ENCODE measurements at places on chromosomes 1 and 21.

DNA sequence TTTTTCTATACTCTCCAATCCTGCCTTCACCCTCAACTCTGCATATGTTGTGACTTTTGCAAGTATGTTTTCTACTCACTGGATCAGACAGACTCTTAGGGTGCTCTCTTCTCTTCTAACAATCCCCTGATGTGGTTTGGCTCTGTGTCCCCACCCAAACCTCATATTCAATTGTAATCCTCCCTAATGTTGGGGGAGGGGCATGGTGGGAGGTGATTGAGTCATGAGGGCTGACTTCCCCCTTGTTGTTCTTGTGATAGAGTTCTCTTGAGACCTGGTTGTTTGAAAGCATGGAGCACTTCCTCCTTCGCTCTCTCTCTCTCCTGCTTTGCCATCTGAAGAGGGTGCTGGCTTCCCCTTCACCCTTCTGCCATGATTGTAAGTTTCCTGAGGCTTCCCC lies 148.9 kb upstream of the IGSF21 start:
- DNase-seq = no peak

DNA sequence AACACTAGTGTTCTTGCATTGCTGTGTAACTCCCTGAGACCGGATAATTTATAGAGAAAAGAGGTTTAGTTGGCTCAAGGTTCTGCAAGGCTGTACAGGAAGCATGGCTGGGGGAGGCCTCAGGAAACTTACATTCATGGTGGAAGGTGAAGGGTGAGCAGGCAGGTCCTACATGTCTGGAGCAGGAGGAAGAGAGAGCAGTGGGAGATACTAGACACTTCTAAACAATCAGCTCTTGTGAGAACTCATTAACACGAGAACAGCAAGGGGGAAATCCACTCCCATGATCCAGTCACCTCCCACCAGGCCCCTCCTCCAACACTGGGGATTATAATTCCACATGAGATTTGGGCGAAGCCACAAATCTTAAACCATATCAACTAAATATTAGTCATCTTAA lies 30.1 kb downstream of the RNF2 start:
- no peak for DNase-seq

- no peak for DNase-seq
Observed at GRCh38 chr21:42892582-42892930, 553 bp upstream of the NDUFV3 start.

DNA sequence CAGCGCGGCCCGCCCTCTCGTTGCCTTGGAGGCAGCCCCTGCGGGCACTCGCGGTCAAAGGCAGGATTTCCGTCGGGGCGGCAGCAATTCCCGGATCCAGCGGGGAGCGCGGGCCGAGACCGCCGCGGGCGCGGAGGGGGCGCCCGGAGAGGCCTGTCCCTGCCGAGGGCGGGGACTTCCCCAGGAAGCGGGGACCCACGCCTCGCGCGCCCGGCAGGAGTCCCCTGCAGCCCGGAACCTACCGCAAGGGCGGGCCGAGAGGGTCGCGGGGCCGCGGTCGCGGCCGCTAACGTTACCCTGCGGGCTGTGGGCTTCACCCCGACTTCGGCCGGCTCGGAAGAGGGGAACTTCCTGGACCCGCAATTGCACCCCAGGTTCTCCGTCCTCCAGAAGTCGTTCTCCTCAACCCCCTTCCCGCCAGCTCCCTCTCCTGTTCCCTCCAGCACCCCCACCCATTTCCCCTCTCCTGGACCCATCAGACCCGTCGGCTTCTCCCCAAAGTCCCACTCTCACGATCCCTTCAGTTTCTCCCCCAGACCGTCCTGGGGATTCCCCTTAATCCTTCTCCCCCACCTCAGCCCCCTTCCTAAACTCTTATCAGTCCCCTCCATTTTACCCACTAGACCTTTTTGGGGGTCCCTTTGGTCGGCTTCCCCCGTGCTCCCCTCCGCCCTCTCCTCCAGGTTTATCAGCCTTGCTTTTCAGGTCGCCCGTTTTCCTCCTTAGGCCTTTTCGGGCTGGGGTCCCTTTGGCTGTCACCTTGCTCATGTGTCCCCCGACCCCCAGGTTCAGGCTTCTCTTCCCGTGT lies 604 bp downstream of the FGR start:
- DNase-seq = peak; percentile 74

GRCh38 chr1:29469457-29469856 lies 233.1 kb downstream of the PTPRU start:
- peak; percentile 76 for DNase-seq

- no peak for DNase-seq
Observed at GRCh38 chr1:208166340-208167138, 77.6 kb downstream of the PLXNA2 start.

GRCh38 chr1:229058111-229058561 lies 212.8 kb upstream of the RAB4A start:
- DNase-seq = no peak

DNA sequence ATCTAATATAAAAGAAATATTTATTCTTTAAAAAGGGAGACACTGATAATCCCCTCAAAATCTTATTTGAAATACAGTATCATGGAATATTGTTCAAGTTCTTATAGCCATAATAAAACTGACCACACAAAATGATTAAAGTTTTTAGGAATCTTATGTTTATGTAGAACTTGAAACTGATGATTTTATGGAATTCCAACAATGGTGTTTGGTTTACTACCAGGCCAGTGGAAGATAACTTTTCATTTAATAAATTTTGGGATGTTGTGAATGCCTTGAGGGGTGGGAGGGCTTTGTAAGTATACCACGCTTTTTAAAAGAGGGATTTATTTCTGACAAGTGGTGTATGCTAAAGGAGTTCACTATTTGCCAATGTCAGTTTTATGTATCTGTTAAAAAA lies 87.7 kb downstream of the RAB3GAP2 start:
- DNase-seq = no peak

DNA sequence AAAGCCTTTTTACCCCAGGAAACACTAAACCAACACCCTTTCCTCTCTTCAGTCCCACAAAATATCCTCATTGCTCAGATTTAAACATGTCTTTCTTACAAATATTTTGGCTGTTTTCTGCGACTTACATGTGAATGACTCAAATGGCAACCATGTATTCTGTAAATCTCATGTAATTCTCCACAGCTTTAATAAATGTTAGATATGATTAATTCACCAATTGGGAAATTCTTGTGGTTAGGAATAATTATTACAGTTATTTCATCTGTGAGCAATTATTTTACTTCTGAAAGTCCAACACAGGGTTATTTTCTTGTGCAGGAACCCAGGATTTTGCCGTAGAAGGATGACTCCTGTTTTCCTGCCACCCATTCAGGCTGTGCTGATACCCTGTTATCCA lies 431.5 kb downstream of the LMO4 start:
- DNase-seq = no peak

DNA sequence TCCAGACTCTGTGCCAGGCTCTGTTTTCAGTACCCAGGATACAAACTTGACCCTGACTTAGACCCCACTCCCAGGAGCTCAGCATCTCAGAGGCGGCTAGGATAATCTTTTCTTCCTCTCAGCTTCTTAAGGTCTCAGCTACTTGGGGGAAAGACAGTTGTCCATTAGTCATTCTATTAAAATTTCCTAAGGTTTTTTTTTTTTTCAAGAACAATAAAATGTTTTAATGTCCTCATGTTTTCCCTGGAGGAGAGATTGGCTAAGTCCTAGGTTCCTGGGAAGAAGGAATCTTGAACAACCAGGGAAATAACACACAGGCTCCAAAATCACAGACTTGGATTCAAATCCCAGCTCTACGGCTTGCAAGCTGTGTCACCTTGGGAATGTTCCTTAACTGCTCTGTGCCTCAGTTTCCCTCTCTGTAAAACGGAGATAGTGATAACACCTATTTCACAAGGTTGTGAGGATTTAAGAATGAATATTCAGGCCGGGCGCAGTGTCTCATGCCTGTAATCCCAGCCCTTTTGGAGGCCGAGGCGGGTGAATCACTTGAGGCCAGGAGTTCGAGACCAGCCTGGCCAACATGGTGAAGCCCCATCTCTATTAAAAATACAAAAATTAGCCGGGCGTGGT lies 33.0 kb downstream of the CDK18 start:
- DNase-seq = no peak

DNA sequence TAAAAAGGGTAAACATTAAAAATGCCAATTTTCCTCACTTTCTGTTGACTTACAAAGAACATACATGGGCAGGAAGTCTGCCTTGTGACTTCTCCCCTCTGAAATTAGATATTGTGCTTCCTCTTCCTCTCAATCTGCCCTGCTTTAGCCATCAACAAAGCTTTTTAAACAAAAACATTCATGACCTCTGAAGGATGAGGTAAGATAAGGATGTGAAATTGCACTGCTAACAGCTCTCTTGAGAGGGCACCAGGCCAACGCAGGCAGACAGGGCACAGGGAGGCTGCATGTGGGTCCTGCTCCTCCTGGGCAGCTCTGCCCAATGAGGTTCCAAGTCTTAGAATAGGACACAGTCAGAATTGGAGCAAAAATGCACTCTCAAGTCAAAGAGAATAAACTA lies 62.1 kb downstream of the DEGS1 start:
- DNase-seq = peak; percentile 28

DNA sequence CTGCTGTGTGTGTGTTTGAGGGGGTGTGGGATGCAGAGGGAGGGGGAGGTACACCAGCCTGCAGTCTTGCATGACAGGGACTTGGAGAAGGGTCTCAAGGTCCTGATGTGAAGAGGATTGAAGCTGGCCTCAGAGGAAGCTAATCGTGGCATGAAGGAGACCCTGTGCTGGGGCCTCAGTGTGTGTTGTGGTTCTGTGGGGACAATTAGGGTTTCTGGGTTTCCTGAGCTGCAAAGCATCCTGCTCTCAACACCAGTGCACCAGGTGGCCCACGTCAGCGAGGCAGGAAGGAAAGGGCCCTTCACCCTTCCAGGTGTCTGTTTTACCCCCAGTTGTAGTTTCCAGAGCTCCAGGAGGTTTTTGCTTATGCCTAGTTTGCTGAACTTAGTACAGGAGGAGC lies 52.8 kb downstream of the TENT5C start:
- no peak for DNase-seq

DNA sequence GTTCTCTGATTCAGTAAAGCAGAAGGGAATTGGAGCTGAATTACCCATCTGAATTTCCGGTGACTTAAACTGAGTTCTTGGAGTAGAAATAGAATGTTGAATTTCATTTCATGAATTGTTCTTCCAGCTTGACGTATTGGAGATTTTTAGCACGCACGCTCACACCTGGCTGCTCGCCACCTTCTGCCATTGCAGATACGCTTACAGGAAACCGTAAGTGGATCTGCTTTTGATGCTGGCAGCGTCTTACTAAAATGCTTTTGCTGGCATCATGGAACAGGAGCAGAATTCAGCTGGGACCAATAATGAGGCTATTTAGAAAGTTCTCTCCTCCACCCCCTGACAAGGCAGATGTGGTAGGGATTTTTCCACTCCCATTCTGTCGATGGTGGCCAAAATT lies 17.7 kb upstream of the ELAVL4 start:
- no peak for DNase-seq

DNA sequence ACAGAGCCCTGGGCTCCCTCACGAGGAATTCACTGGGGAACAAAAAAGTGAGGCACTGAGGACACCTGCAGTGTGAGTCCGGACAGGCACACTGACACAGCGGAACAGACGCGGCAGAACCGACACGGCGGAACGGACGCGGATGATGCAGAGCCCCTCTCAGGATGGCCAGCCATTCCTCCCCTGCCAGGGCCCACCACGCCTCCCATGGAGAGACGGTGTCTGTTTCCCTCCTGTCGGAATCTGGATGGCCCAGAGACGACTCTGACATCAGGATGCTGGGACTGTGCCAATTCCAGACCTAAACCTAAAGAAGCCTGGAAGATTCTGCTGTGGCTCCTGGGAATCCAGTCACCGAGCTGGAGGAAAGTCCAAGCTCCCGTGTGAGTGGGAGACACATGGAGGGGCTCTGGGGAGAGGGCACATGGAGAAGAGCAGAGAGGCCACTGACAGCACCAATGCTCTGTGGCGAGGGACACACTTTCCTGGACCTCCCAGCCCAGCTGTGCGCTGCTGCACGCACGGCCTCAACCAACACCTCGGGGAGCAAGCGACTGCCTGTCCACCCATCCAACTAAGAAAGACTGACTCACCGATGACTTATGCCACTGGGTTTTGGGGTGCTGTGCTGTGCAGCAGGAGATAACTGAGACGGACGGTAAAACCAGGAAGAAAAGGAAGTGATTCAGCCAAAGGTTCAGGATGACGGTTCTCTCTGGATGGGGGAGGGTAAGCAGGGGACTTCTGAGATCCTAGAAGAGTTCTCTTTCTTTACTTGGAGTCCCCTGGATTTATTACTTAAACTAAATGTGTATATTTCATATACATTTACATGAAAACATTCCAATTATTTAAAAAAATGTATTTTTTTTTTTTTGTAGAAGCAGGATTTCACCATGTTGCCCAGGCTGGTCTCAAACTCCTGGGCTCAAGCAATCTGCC lies 23.3 kb downstream of the ZBTB17 start:
- DNase-seq = no peak

DNA sequence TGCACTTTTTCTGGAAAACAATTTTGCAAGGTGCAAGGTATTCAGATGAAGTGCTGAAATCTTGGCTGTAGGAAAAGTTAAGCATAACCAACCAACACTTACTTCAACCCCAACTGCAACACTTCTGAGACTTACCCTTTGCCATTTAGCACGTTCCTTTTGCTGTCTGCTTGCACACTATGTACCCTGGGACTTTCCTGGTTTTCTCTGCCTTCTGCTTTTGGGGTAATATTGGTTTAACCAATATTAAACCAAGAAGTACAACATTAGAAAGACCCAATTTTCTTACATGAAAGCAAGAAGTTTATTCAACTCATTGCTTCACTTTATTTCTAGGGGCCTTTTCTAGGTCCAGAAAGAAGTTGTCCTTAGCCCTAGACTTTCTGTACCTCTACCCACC lies 193.0 kb downstream of the HLX start:
- no peak for DNase-seq

DNA sequence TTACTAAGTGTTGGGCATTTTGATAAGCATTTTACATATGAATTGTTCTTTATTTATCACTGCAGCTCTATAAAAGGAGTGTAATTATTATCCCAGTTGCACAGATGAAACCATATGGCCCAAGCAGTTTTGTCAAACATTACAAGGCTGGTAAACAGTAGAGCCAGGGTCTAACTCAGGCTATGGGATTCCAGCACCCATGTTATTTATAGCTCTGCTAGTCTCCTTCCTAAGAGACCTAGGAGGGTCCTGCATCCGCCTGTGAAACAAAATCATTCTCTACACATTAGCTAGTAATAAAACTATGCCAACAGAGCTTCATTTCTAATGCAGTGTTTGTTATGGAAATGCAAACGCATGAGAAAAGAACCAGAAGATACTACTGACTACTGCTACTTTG lies 58.6 kb downstream of the IL23R start:
- no peak for DNase-seq
